ENCODE measurements at places on chromosomes 7 and 10.

GRCh38 chr10:101355072-101355706 is 1.2 kb downstream of the BTRC start:
- DNase-seq: peak; percentile 38

DNA sequence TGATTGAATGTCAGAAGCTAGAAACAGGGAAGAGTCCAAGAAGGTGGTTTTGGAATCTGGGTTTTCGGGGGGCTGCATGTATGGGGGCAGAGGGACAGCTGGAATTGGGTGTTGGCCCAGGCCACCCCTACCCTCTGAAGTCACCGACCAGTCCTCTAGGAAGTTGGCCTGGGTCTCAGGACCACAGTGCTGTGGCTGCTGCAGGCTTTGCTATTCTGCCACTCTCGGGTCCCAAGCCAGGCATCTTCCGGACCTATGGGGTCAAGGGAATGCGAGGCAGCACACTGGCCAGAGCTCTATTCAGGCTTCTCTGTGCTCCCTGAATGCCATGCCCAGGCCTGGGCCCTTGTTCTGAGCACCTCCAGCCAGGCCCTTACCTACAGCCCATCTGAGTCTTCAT is 13.2 kb downstream of the FGF8 start:
- DNase-seq: no peak

- DNase-seq: no peak
Measured at GRCh38 chr7:98368716-98369115, 32.2 kb downstream of the BAIAP2L1 start.

DNA sequence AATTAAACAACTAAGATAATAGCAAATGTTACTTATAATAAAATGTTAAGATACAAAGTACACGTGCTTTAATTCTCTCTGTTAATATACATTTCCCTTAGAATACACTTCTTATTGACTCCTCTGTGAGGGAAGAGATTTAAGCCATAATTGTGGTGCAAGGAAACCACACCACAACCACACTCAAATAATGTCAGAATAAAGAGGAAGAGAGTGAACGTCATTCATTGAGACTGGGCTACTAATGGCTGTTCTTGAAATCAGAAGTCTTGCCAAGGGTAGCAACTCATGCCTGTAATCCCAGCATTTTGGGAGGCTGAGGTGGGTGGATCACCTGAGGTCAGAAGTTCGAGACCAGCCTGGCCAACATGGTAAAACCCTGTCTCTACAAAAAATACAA is 10.0 kb downstream of the FAM171A1 start:
- peak; percentile 70 for DNase-seq
